ENCODE measurements at places on chromosomes 5 and 9.

DNA sequence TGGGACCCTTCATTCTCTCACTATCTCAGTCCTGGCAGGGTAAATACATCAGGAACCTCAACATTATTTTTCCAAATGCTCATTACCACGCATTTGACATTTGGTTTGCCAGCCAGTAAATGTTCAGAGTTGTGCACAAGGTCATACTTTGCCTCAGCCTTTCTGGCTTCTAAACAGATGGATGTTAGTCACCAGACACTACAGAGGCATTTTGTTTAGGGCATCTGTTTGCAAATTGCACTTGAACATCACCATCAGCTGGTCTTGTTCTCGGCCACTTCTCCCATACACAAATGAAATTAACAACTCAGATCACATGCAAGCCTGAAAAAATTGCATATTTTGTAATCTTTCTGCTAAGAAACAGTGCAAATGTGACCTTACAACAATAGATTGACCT lies 75.0 kb upstream of the SLC1A1 start:
- no peak for DNase-seq

- DNase-seq: no peak
Measured at GRCh38 chr9:79264511-79265355, 307.0 kb upstream of the TLE4 start.

DNA sequence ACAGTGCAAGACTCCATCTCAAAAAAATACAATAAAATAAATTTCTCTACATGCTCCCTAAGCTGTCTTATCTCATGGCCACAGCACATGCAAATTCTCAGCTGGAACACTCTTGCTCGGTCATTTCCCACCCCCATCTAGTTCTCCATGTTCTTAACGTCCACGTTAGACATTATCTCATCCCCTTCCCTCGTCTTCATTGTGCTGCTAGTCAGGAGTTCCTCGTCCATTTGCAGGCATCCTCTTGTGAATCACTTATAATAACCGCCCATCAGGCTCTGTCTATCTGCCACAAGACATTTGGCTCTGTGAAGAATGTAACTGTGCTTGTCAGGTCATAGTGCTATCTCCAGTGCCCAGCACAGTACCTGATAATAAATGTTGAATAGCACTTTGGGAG lies 32.9 kb upstream of the GOLGA1 start:
- DNase-seq: no peak

- DNase-seq: no peak
Measured at GRCh38 chr5:154324033-154324432, 121.8 kb upstream of the SAP30L start.

- DNase-seq: no peak
Measured at GRCh38 chr9:104868303-104868686, 59.7 kb downstream of the ABCA1 start.

Measured in stimulated activated CD8-positive, alpha-beta memory T cell treated with anti-CD3 and anti-CD28 coated beads, Interleukin-12 subunit alpha, Interleukin-12 subunit beta, amount 100 ng/mL, for 4 hours (primary cell).